ENCODE measurements at places on chromosomes 13 and 19.
A peak's percentile ranks its signal among the peaks of the same experiment; 100 is the strongest.

DNA sequence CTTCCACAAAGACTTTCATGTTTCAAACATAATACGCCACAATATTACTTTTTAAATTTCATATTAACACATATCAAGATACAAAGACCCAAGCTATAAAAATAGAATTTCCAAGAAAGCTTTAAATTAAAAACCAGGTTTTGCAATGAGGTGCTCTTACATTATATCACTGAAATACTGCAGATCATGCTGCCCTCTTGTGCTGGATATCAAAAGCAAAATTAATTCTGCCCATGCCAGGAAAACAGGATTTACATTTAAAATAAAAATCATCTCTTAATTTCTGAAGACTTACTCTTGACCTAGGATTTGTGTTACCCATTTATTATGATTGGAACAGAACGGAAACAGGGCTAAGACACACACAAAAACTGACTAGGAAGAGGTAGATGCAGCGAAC is 145.0 kb downstream of the ABCC4 start:
- DNase-seq: peak; percentile 40

DNA sequence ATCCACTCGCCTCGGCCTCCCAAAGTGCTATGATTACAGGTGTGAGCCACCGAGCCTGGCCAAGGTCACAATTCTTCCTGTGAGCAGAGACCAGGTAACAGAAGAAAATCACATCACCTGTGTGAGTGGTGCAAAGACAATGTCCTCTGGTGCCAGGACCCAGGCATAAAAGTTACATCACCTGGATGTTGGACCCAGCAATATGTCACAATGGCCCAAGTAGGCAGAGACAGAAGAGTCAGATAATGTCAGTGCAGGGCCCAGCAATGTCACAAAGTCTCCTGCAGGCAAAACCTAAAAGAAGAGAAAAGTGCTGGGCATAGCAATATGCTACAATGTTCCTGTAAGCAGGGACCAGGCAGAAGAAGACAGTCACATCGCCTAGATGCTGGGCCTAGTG is 5.5 kb upstream of the ZNF724 start:
- no peak for DNase-seq

DNA sequence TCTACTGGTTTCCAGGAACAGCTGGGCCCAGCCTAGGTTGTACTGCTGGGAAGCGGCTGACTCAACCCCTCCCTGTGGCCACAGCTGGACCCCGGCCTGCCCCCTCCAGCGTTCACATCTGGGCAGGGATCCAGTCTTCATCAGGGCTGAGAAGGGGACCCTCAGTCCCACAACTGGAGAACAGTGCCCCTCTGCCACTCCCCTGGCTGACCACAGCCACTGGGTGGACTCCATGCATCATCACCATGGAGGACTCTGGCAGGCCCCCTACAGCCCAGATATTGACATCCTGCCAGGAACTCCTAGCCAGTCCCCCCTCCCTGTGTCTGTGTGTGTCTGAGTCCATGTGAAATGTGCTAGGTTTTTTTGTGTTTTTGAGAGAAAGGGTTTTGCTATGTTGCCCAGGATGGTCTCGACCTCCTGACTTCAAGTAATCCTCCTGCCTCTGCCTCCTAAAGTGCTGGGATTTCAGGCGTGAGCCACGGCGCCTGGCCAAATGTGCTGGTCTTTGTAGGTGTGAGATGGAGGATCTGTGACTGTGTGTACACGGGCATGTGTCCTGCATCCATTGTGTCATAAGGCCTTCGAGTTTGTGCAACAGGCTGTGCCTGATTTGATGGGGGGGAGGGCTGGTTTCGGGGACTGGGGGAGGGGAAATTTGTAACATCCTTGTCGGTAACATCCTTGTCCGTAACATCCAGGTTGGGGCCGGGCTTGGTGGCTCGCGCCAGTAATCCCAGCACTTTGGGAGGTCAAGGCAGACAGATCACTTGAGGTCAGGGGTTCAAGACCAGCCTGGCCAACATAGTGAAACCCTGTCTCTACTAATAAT is 4.0 kb upstream of the HOOK2 start:
- DNase-seq: peak; percentile 31

GRCh38 chr19:46661735-46662592 is 982 bp upstream of the DACT3 start:
- peak; percentile 80 for DNase-seq

GRCh38 chr13:112859817-112860190 is 109.2 kb upstream of the MCF2L start:
- DNase-seq: no peak

DNA sequence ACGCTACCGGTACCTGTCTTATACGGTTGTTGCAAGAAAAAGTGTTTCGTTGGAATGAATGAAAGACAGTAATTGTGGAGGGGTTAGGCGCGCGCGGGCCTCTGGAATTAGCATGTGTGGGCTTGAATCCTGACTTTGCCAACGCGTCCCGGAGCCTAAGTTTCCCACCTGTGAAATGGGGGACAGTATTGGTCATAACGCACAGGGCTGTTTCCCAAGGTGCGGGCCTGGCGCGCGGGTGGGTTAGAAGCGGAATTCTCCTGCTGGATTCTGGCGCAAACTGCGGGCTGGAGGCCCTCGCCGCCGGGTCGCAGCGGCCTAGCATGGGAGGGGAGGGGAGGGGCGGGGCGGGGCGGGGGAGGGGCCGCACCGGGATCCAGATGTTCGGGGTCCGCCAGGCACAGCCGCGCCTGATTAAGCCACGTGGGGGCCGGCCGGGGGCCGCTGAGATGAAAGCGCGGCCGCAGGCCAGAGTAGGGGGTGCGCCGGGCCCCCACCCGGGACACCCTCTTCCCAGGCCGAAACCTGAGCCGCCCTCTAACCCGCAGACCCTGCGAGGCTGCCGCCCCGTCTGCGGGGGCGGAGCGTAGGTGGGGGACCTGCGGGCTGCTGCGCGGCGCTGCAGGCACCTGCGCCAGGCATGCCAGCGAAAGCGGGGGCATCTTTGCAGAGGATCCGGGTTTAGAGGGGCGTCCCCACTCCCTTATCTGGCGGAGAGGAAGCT is 1.2 kb upstream of the TMEM59L start:
- no peak for DNase-seq

GRCh38 chr19:30277941-30278881 is 94.0 kb upstream of the ZNF536 start:
- DNase-seq: no peak

GRCh38 chr19:17648097-17648660 is 40.0 kb downstream of the UNC13A start:
- no peak for DNase-seq

DNA sequence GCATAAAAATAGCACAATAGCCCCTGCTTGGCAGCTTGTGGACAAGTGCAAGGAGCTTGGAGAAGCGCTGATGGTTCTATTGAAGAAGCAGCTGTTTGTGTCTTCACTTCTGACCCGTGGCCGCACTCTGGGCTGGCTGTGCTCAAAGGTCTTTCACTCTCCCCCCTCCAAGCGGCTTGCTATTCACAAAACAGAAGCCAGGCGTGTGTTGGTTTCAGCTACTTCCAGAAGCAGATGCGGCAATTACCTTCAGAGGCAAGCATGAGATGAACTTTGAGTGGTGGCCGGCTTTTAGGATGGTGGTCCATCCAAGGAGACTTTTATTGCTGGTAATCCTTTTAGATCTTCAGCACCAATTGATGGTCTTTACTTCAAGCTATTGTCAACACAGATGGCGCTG is 188.5 kb upstream of the ARGLU1 start:
- DNase-seq: no peak

- DNase-seq: peak; percentile 44
Measured at GRCh38 chr13:33764716-33765115, 53.2 kb upstream of the RFC3 start.

- DNase-seq: no peak
Measured at GRCh38 chr13:95234242-95234641, 67.0 kb downstream of the ABCC4 start.

DNA sequence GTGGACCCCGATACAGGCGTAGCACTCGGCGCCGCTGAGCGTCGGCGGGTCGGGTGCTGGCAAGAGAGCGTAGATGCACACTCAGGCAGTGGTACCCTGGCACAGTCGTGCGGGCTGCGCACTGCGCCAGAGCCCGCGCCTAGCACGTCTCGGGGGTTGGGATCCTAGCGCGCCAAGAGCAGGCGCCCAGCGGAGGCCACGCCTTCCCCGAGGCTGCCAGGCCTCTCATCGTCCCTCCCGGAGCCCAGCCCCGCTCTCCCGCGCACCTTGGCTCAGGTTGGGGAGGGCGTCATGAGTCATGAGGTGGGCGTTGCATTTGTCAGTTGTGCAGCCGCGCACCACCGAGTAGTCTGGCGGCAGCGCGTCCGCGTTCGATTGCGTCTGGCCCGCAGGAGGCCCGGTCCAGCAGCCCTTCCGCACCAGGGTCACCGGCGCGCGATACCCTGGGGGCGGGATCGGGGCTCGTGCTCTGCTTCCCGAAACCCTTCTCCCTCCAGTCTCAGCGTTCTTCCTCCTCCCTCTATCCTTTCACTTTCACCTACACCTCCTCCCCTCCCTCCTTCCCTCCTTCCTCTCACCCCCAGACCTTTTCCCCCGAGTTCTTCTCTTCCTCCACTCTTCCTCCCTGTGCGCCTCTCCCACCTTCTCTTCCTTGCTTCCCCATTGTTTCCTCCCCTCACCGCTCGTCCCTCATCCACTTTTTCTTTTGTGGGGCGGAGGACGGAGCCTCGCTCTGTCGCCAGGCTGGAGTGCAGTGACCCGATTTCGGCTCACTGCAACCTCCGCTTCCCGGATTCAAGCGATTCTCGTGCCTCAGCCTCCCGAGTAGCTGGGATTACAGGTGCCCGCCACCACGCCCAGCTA is 3.5 kb downstream of the LYPD5 start:
- no peak for DNase-seq

DNA sequence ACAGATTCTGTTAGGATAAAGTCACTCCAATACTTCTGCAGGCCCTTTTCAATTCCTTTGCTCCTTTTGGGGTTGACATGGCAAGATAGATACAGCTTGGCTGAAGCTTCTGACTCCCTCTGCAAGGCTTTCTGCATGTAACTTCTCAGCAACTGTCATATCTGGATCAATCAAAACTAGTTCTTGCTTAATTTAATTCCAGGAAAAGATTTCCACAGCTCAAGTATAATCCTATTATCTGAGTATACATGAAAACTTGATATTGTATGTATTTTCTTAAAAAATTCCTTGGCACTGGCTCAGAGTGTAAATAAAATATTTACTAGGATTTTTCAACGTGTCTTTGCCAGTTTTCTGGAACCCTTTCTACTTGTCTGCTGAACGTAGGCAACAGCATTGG is 109.6 kb downstream of the STARD13 start:
- no peak for DNase-seq

GRCh38 chr13:79121286-79121685 is 284.8 kb downstream of the RBM26 start:
- no peak for DNase-seq

DNA sequence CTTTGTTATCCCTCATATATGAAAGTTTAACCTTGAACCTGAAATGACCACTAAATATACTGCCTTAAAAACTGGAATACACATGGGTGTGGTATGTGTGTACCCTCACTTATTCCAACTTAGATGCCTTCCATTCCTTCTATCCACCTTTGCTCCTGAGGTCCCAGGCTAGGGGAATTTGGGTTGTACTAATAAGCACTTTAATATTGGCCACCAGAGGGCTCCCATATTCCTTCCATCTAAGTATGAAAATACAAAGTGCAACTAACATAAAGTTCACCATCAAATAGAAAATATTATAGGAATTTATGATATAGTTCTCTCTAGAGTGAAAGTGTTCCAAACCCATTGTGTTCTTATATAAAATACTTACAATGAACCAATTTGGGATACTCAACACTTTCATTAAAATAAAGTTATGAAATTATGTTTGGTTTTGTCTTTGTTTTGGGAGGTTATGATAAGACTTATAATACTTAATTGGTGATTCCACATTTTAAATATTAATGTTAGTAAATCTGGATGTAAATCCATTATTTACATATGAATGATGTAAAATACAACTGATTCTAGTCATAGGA is 62.3 kb downstream of the ITGBL1 start:
- peak; percentile 50 for DNase-seq

DNA sequence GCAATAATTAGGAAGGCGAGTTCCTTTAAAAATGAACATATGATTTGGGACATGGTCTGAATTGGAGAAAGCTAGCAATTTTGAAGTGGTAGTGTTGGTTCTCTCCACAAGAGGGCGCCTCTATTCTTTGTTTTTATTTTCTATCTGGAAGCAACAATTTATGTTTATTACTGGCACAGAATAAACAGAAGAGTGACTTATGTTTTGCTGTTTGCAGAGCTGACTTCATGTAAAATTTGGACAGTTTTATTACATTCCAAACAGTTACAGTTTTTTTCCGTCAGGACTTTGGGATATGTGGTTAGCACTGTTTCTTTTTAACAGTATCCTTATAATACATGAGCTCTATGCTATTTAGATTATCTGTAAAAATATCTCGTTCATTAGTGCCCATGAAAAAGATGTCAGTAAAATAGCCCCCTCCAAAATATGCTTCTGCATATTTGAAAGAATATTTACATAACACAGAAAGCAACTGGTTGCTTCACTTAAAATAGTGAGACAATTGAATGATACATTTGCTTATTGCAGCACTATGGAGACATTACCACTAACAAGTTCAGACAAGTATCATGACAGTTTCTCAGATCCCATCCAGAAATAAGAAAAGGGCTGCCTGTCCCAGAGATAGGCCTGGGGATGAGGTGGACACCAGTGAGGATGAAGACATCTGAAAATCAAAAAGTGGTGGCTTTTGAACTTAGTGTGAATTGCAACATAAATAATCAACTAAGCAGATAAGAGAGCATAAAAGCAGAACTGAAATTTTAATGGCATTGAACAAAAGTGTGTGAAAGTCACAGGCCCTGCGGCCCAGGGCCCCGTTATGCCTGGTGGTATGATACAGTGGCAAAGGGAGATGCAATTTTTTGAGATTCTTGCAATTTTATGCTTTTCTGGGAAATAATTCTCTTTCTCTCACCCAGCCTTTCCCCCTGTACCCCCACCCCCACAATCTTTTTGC is 32.3 kb upstream of the FGF9 start:
- DNase-seq: peak; percentile 43

GRCh38 chr13:26961890-26962615 is 201.5 kb upstream of the GPR12 start:
- DNase-seq: no peak

- DNase-seq: no peak
Measured at GRCh38 chr13:27126859-27127258, 44.8 kb downstream of the USP12 start.

GRCh38 chr19:48319647-48320541 is 5.5 kb upstream of the EMP3 start:
- DNase-seq: peak; percentile 60

DNA sequence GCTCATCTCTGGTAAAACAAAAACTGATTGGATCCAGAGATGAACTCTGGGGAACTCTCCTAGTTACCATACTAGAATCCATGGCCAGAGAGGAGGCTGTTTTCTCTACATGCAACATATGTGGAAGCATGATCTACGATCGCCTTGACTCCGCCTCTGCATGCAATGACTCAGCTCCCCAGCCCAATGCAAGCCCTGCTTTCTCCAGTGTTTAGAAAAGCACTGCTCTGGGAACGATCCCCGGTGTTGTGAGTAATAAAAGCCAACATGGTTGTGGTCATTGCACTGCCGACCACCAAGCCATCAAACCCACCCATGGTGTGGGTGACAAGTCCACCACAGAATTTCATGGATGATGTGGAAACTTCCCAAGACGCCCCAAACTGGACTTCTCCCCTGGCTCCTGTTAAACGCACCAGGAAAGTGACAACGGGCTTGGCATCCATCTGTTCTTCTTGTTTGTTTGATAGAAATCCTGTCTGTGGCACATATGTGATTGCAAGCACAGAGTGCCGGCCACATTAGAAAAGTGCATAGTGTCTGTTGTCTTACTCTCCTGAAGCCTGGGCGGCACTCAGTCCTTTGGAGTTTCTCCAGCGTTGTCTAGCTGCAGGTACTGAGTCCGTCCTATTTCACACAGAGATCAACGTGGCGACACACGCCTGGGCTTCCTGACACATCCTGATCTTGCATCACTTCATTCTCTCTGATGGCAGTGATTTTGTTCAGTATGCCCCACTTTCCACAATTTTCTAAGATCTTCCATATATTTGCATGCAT is 36.4 kb upstream of the VSTM2B start:
- DNase-seq: no peak
